Esophagus squamous epithelium (tissue), 5 donors: ENCODE measurements at places on chromosomes 3 and 15.

DNA sequence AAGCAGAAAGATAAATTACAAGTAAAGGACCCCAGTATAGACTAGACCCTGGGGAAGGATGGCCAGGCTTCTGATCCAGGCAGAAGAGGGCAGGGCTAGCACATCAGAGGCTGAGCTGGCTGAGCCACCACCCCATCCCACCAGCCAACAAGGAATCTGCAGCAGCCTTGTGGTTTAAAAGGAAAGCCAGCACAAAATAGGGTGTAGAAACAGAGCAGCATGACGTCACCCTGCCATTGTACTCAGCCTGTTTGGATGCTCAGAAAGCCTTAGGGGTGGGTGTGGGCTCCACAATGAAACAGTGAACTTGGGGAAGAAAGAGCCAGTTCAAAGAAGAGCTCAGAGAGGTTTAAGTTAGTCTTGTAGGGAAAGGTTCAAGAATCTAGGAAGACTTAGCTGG, 28.2 kb downstream of the DUOX1 start:
- DNase-seq = no peak

DNA sequence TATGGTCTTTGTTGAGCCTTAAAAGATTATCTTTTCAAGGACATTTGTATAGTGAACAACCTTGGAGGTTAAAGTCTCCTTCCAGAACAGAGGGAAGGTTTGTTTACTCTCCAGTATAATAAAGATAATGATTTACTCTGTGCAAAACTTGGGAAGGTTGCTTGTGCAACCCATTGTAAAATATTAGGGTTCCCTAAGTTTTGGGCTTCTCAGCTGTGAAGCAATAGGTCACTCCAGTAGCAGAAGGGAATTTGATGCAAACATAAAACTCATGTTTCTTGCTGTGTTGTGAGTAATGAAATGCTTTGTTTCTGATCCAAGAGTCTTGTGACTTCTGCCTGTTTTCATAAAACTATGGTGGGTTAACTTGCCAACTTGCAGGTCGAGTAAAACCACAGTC, 177.5 kb downstream of the SUCNR1 start:
- DNase-seq = no peak

- DNase-seq = no peak
Measured at GRCh38 chr3:82493858-82494257, 732.4 kb upstream of the GBE1 start.

GRCh38 chr3:173938159-173938558, 540.6 kb downstream of the NLGN1 start:
- no peak for DNase-seq

DNA sequence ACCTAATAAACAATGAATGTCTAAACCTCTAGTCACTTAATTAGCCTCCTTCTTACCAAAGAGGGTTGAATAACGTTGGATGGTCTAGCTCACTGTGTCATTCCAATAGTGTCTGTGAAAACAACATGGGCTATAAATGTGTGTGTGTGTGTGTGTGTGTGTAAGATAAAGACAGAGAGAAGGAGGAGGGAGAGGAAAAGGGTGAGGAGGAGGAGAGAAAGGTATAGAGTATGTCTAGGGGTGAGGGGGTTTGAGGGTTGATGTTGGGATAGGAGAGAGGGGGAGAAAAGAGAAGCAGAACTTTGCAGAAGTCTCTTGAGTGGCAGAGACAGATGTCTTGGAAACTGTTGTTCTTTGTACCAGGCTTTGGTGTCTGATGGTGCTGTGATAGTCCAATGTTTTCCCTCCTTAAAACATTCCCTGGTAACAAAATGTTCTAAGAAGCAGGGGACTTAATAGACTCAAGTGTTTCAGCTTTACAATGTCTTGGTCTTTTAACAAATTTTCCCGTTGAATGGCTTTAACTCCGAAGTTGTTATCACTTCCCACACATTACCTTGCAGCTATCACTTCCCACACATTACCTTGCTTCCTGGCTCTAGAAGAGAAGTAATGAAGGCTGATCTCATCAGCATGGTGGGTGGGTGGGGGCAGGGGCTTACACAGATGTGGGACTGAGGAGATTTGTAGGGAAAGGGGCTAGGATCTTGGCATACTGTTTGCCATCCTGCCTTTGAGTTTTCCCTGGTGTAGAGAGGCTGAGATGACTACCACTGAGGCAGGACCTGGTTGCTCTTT, 57.8 kb upstream of the ETV5 start:
- no peak for DNase-seq

DNA sequence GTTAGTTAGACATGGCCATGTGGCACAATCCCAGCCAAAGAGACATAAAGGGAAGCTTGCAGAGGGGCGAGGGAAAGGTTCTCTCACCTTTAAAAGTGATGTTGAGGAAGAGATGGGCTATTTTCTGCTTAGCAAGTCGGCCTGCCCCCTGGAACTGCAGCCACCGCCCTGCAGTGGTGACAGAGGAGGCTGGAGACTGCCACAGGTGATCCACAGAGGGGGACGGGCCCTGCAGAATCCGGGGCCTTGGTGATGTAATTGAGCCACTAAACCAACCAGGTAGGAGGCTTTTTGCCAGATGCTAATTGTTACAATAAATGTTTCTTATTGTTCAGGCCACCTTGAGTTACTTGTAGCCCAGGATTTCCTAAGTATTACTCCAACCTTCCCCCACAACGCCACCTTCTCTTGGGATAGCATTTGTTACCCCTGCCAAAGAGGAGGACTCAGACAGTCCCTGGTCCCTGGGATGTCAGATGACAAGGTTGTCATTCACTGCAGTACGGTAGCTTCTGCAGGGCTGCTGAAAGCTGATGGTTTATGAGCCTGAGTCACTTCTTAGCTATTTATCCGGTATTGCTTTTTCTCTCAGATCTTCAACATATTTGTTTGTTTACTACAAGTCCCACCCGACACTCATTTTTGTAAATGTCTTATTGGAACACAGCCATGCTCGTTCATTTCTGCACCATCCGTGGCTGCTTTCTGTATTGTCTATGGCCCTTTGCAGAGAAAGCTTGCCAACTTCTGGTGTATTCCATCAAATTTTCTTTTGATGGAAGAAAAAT, 63.3 kb upstream of the SEC61A1 start:
- DNase-seq = no peak

DNA sequence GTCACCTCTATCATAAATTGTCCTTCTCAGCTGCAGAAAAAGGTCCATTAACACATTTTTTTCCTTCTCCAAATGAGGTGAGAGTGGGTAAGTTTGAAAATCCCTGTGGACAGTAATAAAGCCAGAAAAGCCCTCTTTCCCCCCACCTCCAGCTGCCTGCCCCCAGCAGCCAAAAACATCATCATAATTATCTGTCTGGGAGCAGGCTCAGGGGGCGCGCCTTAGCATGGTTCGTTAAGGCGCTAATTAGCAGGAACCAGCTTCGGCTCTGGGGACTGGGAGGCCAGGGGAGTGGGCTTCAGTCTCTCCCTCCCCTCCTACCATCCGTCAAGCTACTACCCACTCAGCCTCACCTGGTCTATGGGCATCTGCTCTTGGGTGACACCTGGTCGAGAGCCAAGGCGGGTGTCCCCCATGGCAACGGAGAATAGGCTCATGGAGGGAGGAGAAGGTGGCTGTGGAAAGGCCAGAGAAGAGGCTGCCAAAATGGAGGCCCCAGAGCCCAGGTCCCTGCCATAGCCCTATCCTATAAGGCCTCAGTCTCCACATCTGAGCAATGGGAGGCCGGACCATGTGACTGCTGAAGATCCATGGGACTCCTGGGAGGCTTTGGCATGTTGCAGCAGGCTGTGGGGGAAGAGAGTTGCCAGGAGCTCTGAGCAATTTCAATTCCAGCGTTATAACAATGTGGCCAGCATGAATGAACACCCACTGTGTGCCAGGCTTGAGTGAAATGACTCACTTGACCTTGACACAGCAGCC, 140.1 kb upstream of the LINGO1 start:
- no peak for DNase-seq

DNA sequence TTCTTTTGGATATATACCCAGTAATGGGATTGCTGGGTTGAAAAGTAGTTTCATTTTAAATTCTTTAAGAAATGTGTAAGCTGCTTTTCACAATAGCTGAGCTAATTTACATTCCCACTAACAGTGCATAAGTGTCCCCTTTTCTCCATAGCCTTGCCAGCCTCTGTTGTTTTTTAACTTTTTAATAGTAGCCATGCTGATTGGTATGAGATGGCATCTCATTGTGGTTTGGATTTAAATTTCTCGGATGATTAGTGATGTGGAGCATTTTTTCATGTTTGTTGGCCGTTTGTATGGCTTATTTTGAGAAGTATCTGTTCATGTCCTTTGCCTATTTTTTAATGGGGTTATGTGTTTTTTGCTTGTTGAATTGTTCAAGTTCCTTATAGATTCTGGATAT, 444.3 kb upstream of the ATP11B start:
- no peak for DNase-seq

GRCh38 chr3:123347205-123347604, 101.7 kb downstream of the ADCY5 start:
- no peak for DNase-seq

DNA sequence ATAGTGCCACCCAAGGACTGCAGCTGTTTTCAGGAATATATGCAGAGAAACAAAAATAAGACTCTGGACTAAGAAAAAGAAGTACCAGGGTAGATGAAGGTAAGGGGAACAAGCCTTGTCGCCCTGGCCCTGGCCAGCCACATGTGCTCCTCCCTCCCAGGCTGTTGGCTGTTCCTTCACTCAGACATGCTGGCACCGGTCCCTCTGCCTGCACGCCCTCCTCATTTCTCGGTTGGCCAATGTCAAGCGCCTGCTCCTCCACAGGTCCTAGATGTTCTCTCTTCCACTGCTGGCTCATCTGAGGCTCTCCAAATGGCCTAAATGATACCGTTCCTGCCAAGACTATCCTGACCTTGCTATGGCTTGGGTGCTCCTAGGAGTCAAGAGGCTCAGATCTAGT, 288.4 kb upstream of the LYSMD4 start:
- no peak for DNase-seq

DNA sequence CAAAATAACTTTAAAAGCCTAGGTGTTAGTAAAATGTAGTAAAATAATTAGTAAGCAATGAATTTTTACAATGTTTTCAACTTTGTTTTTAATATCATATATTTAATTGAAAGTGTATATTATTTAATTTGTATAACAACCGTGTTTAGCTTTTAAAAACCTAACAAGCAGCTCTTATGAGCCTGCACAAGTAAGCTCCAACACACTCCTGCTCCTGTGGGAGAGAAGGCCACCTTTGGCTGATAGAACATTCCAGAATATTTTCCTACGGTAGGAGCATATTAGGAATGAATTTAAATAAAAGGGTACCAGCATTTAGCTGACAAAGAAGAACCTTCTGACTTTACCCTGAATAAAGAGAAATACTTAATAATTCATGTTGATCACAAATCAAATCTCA, 40.3 kb upstream of the TM4SF1 start:
- no peak for DNase-seq

GRCh38 chr15:40106203-40107161, 2.2 kb downstream of the BMF start:
- DNase-seq = no peak

DNA sequence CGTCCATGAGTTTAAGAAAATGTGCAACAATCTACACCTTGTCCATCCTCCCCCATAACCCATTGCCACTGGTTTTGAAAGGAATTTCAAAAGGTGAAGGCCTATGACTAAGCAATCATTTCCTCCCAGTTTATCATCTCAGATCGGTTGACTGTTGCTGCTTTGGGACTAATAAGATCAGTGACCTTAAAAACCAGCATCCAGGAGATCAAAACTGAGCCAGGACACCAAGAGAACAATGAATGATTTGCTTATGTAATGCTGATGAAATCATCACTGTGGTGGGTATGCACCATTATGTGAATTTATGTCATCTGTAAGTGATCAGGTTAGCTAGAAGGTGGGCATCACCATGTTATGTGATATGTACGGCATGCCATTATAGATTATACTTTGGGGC, 195.5 kb downstream of the SSR3 start:
- DNase-seq = no peak

DNA sequence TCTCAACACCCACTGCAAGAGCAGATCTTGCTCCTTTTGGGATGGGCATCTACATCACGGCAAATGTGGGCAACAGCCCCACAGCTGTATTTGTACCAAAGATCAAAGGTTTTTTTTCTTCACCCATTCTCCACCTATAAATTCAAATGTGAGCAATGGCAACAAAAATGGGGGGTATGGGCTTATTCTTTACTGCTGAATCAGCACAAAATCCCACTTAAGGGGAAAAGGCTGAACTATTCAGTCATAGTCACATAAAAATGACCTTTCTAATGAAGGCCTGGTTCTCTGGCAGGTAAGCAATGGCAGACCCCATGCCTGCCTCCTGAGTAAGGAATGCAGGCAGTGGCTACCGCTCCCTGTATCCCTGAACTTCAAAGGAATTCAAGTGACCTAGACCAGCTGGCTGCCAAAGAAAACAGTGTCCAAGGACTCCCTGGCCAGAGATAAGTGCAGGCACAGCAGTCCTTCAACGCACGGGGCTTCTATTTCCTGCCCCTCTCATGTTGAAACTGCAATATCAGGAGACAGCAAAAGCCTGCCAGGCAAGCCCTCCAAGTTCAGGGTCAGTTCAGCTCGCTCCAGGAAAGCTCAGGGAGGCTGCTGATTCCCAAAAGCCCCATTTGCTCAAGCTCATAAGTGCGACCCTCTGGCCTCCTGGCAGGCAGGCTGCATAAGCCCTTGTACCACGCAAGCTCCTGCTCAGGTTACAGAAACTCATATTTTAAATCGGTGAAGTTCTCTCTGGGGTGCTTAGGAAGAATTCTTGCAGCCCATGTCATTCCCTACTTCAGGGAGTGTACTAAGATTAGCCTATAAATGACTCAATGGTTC, 134.1 kb downstream of the PDZRN3 start:
- DNase-seq = no peak

GRCh38 chr3:44039006-44039405, 202.7 kb upstream of the TOPAZ1 start:
- DNase-seq = no peak

- DNase-seq = no peak
Measured at GRCh38 chr15:78004919-78005634, 72.4 kb downstream of the TBC1D2B start.

GRCh38 chr15:69669446-69669845, 216.8 kb downstream of the RPLP1 start:
- no peak for DNase-seq

DNA sequence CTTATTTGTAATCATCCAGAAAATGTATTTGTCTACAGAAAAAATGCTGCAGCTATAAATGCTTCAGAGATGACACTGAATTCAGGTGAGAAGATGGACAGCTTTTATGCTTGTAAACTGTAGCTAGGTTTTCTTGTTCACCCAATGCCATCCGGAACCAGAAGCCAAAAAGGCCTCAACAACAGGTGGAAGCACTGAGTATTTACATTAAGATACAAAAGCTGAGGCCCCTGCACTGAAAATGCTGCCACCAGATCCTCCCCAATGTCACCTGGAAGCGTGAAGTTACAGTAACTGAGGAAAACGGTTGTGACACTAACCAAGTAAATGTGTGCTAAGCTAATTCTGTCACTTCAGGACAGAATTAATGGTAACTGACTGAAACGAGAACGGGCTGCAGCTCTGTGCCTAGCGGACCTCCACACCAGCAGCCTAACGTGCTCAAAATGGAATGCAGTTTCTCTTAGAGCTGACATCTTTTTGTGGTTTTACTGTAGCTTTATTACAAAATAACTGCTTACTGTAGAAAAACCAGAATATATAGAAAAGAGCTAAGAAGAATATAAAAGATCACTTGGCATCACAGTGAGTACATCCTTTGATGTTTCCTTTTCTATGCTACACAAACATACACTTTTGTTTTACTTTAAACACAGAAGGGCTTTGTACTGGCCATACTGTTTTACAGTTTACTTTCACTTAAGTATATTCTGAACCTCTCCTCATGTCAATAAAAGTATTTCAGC, 7.6 kb downstream of the CHSY1 start:
- DNase-seq = no peak
